ENCODE measurements at places on chromosomes 6 and 20. TPM values are rescaled to one million over a fixed set of nuclear protein-coding genes. Genes with fewer than 3 reads are reported as not detected.

DNA sequence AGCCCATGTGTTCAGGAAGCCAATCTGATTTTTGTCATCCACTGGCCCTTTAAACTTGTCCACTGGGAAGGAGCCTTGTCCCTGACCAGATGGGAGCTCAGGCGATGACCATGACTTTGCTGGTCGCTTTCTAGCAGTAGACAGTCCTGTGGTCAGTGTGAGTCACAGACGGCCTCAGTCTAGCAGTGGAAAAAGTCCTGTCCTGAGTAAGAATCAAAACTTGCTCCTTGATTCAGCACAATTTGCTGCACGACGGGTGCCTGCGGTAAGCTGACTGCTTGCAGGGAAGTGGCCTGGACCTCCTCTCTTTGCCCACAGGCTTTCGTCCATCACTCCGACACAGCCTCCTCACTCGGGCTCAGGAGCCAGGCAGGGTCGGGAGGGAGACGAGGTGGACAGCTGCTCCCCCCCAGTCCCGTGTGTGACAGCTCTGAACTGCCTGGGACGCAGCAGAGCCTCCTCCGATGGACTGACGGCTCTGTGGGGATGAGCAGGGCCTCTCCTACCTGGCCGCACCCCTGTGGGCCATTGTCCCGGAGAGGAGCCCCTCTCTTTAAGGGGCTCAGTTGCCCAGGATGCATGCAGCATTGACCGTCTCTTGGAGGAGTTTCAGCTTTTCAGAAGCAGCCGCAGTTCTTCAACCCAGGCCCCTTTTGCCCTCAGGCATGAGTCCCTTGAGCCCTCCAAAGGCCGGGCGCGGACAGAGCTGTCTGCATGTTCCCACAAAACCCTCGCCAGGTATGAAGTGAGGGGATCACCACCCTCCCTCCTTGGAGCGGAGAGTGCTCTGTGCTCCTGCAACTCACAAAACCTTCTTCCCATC lies 209.2 kb downstream of the ANKRD60 start:
- peak; percentile 61 for DNase-seq

GRCh38 chr6:70651326-70651905 lies 16.3 kb upstream of the SMAP1 start:
- no peak for DNase-seq

SLC32A1 gene
- total RNA-seq = not detected

DNA sequence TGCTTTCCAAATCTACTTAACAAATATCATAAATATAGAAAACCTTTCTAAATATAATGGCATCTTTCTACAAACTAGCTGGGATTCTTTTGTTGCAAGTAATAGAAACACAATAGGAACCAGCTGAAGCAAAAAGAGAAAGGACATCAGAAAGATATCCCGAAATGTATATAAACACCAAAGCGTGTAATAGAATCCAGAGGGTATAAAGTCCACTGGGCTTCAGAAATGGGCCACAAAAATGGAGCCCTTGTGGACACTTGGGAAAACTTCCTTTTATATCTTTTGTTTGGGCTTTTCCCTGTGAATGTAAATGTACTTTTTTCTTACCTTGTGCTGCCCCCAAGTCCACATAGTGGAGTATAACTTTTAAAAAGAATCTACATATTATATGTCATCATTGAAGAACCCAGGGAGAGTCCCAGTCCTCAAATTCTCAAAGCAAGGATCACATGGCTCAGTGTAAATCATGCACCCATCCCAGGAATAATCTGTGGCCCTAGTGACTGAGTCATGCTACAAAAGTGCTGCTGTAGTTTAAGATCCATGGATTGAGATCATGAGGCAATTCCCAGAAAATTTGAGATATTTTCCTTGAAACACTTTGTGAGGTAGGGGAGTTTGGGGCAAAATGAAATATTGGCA lies 457.0 kb downstream of the EPM2A start:
- DNase-seq = no peak

UBD gene
- not detected for total RNA-seq

DNA sequence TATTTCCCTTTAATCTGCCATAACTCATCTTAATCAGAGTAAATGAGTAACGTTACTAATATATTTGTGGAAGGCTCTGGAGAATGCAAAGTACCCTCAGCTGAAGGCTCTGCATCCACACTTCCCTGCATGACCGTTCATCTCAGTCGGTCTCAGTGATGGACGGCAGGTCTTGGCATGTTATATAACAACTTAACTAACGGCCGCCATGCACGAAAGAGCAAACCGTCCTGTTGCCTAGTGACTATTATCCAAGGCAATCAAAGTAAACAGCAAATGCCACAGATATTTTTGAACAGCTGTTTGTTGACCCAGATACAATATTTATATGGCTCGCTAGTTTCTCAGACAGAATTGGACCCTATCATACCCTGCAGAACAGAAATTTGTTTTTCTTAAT lies 194.9 kb upstream of the SMLR1 start:
- DNase-seq = peak; percentile 16

CLVS2 gene
- total RNA-seq = not detected

SIRPG gene
- not detected for total RNA-seq
